ENCODE measurements at places on chromosomes 5 and 9.

DNA sequence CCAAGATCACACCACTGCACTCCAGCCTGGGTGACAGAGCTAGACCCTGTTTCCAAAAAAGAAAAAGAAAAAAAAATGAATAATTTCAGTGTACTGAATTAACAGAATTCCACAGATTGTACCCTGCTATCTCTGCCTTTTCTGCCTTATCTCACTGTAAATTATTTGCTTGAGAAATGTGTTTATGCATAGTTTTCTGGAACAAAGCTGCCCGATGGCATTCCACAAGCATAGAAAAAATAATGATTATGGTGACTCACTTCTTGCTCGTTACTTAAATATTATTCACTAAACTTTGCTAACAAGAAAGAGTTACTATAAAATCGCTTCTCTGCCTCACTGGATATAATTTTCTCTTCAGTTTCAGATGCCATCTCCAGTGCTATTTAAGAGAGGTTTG is 88.7 kb upstream of the FAM169A start:
- no peak for DNase-seq

GRCh38 chr5:54357408-54358058 is 47.2 kb upstream of the ARL15 start:
- peak; percentile 21 for DNase-seq

DNA sequence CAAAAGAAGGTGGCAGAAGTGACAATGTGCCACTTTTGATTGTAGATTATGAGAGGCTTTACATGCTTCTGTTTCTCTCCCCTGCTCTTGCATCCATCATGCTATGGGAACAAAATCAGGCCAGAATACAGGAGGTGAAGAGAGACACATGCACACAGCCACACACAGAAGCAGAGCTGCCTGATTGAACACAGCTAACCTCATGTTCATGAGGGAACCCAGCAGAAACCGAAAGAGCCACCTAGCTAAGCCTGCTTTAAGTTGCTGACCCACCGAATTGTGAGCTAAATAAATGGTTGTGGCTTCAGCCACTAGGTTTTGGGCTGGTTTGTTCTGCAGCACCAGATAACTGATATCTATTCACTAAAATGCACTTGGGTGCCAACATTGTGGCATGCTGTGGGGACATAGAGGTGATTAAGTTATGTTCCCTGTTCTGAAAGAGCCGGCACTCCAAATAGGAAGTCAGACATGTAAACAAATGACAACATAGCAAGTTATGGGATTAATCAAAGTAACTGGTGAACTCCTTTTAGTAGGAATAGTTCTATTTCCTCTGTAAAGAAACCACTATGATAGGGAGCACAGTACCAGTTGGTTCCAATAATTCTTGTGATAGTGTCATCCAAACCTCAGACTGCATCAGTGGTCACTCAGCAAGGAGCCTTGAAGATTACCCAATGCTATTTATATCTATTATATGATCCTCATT is 93.6 kb upstream of the TNC start:
- DNase-seq = no peak

DNA sequence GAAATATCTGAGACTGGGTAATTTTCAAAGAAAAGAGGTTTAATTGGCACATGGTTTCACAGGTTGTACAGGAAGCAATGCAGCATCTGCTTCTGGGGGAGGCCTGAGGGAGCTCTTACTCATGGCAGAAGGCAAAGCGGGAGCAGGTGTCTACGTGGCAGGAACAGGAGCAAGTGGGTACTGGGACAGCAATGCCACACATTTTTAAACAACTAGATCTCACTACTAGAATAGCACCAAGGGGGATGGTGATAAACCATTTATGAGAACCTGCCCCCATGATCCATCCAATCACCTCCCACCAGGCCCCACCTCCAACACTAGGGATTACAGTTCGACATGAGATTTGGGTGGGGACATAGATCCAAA is 47.6 kb upstream of the HOMER1 start:
- no peak for DNase-seq

GRCh38 chr5:147017191-147017590 is 138.6 kb upstream of the PPP2R2B start:
- no peak for DNase-seq

DNA sequence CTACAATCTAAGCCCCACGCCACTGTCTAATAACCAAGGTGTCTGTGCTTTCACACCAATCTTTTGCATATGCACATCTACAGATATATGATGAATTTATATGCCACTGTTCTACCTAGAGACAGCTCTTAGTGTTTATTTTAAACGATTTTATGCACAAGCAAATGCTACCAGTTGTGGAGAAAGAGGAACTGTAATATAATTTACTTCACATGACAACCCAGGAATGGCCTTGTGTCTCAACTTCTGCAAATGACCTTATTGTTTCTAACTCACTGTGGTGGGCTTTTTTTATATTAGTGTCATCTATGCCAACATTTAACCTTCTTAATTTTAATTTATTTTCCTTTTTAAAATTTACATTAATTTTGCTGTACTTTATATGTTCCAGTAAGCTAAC is 531.1 kb upstream of the TLE4 start:
- DNase-seq = no peak

DNA sequence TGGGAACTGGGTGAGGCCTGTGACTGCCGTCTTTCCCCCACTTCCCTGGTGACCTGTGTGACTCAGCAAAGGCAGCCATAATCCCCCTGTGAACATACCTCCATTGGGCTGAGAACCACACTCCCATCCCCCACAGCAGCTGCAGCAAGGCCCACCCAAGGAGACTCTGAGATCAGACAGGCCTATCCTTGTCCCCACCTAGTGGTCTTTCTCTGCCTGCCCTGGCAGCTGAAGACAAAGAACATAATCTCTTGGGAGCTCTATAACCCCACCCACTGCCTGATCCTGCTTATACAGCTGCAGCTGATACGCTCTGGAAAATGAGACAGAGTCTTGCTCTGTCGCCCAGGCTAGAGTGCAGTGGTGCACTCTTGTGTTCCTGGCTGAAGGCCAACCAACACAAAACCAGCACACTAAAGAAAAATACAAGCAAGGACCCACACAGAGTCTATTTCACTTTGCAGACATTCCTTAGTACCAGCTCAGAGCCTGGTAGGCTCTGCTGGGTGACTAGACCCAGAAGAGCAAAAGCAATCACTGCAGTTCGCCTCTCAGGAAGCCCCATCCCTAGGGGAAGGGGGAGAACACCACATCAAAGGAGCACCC is 106.7 kb downstream of the MCTP1 start:
- no peak for DNase-seq

DNA sequence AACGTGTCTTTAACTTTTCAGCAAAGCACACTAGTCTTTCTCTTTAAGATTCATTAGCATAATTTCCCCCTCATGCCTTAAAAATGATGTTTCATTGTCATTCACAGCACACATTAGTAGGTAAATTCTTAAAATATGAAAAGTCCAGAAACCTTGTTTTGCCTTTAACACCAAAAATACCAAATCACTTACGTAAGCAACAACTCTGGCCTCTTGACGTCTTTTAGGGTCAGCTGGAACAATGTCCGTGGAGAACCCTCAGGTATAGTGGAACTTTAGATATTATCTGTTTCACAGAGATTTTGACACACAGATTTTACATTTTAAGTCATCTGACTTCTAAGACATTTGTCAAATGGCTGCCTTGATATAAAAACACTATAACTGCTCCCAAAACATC is 30.9 kb downstream of the LNPEP start:
- no peak for DNase-seq

DNA sequence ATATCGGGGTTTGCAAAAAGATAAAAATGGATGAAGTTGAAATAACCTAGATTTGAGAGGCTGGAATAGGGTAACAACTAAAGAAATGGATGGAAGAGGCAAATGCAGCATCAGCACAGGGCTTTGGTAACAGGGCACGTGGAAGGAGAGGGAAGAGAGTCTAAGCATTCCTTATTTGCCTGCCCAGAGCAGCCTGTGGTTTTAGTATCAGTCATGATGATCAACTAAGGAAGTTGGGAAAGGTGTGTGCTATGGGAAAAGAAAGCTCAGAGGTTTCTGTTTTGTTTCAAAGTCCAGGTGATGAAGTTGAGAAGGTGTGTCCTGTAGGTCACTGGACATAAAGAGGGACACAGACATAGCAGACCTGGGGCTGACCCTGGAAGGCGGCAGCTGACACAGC is 28.8 kb downstream of the GAS1 start:
- DNase-seq = no peak

GRCh38 chr5:52469835-52470234 is 317.9 kb upstream of the ITGA1 start:
- DNase-seq = no peak

DNA sequence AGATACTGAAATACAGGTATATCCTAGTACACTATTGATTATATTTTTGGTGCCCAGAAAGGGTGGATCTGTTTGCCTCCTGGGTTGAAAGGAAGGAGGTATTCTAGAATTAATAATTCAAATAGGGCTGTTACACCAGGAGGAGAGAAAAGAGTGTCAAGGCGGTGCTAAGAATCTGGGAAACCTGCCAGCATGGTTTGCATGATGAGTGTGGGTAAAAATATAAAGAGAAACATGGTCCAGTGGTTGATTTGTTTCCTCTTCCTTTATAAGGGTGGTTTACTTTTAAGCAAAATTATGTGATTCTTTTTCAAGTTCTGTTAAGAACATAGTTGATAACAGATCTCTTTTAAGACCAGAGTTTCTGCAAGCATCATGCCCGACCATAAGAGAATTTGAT is 69.4 kb upstream of the NFIB start:
- no peak for DNase-seq

GRCh38 chr5:129622531-129622930 is 125.4 kb upstream of the MINAR2 start:
- DNase-seq = no peak

DNA sequence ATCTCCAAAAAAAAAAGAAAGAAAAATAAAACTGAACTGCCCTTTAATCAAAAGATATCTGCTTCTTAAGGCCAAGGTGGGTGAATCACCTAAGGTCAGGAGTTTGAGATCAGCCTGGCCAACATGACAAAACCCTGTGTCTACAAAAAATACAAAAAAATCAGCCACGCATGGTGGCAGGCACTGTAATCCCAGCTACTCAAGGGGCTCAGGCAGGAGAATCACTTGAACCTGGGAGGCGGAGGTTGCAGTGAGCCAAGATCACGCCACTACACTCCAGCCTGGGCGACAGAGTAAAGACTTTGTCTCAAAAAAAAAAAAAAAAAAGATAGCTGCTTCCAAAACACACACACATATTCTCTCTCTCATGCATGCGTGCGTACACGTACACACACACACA is 17.8 kb downstream of the SCAI start:
- DNase-seq = no peak

- DNase-seq = no peak
Observed at GRCh38 chr5:159106193-159106568, 6.5 kb upstream of the EBF1 start.

- DNase-seq = no peak
Observed at GRCh38 chr5:149550594-149551226, 529 bp downstream of the CSNK1A1 start.

GRCh38 chr5:9168791-9169556 is 376.9 kb downstream of the SEMA5A start:
- no peak for DNase-seq

GRCh38 chr9:70362952-70363351 is 51.5 kb downstream of the KLF9 start:
- DNase-seq = no peak

DNA sequence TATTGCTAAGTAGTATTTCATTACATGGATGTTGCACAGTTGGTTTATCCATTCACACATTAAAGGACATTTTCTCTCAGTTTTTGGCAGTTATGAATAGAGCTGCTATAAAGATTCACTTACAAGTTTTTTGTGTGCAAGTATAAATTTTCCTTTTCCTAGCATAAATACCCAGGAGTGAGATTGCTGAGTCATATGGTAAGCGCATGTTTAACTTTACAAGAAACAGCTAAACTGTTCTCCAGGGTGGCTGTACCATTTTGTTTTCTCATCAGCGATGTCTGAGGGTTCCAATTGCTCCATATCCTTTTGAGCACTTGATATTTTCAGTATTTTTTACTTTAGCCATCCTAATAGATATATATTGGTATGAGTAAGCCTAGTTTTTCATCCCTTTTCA is 16.4 kb upstream of the ABCA1 start:
- DNase-seq = no peak

GRCh38 chr5:124902097-124902821 is 155.8 kb upstream of the ZNF608 start:
- DNase-seq = no peak

DNA sequence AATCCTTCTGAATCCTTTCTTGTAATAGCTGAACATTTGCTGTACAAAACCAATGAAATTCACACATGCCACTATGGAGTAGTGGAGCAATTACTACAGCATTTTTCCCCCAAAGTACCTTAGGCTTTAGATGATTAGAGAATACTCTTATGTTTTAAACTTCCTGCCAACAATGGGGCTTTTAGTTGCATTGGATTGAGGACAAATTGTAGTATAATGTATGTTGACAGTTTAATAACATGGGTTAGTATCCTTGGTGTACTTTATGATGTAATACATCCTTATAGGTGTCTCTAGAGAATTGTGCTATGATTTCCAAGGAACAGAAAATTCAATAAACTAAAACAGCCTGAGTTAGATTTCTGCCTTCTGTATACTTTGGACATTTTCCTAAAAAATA is 422.7 kb upstream of the GRAMD2B start:
- DNase-seq = no peak

GRCh38 chr5:142888469-142889085 is 118.4 kb downstream of the ARHGAP26 start:
- peak; percentile 35 for DNase-seq

GRCh38 chr9:739362-739761 is 102.1 kb upstream of the DMRT1 start:
- no peak for DNase-seq

- no peak for DNase-seq
Observed at GRCh38 chr5:132073231-132074013, at the start of gene CSF2. CSF2 (plus strand) TSS chr5:132073789; CDS start chr5:132073824, 35 bp downstream.

GRCh38 chr9:12748016-12748415 is 26.8 kb upstream of the LURAP1L start:
- no peak for DNase-seq

- DNase-seq = no peak
Observed at GRCh38 chr5:16826379-16827125, 109.5 kb downstream of the MYO10 start.
